Right lung (tissue), 10 donors: ENCODE measurements at places on chromosomes 13 and 19.

GRCh38 chr13:49086722-49087121, 111.0 kb downstream of the FNDC3A start:
- no peak for DNase-seq

DNA sequence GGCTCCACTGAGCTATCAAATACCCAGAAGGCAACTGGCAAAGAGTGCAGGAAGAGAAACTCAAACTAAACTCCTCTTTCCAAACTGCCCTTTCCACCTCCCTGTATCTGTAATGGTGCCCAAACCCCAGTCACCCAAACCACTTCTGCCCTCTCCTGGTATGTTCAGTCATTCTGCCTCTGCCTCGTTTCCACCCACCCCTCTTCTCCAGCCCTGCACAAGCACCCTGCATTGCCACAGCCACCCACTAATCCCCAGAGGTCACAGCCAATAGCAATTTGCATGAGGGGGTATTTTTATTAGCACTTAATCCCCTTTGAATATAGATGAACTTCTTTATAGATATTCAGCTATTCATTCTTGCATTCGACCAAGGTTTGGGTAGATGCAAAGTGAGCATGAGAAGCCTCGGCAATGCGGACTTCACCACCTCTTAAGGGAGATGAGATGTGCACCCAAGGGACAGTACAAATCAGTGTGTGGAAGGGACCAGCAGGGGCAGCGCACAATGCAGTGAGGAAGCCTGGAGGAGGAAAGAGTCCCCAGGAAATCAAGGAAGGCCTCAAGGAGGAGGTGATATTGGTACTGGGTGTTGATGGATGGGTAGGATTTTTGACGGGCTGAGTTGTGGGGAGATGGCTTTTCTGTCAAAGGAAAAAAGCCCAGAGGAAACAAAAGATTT, 12.4 kb downstream of the TMEM272 start:
- DNase-seq = no peak

DNA sequence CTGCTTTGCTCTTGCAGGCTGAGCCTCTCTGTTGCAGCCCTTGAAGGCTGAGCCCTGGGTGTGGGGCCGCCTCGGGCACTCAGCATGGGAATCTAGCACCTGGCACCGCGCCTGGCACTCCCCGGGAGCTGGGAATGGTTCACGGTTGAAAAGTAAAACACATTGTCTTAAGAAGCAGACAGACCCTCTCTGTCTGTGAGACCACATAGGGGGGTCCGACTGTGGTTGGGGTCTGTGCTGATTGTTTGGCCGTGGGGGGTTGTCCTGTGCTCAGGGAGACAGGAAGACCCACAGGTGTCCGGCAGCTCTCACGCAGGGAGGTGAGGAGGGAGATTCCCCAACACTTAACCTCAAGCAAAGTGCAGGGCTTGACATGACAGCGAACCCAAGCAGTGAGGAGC, 64.8 kb downstream of the SOX1 start:
- no peak for DNase-seq

- DNase-seq = no peak
Measured at GRCh38 chr13:43391036-43391435, 367.6 kb downstream of the DNAJC15 start.

GRCh38 chr19:45817010-45817724, 2.1 kb upstream of the RSPH6A start:
- DNase-seq = peak; percentile 89

GRCh38 chr13:52179925-52180324, 20.5 kb upstream of the NEK3 start:
- no peak for DNase-seq

GRCh38 chr19:49506575-49507105, 5.8 kb upstream of the FCGRT start:
- no peak for DNase-seq

DNA sequence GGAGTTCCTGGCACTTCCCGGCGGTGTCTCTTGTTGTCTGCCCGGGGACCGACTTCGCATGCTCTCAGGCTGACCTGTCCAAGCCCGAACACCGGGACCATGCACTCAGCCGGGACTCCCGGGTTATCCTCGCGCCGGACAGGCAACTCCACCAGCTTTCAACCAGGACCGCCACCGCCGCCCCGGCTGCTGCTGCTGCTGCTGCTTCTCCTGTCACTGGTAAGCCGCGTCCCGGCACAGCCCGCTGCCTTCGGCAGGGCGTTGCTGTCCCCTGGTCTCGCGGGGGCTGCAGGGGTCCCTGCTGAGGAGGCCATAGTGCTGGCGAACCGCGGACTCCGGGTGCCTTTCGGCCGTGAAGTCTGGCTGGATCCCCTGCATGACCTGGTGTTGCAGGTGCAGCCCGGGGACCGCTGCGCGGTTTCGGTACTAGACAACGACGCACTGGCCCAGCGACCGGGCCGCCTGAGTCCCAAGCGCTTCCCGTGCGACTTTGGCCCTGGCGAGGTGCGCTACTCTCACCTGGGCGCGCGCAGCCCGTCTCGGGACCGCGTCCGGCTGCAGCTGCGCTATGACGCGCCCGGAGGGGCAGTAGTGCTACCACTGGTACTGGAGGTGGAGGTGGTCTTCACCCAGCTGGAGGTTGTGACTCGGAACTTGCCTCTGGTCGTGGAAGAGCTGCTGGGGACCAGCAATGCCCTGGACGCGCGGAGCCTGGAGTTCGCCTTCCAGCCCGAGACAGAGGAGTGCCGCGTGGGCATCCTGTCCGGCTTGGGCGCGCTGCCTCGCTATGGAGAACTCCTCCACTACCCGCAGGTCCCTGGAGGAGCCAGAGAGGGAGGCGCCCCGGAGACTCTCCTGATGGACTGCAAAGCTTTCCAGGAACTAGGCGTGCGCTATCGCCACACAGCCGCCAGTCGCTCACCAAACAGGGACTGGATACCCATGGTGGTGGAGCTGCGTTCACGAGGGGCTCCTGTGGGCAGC, 661 bp downstream of the FREM2 start:
- no peak for DNase-seq

DNA sequence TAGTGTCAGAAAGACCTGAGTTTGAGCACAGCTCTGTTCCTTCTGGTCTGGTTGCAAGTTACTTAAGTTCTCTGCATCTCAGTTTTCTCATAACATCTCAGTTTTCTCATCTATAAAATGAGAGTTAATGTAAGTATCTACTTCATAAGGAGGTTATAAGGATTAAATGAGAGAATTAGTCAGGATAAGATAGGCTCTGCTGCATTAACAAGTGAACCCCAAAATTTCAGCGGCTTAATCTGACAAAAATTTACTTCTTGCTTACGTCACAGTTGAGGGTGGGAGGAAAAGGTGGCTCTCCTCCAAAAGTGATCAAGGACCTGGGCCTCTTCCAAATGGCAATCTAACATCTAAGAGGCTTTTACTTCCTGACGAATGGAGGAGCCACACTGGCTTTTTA, 31.5 kb upstream of the LRCH1 start:
- DNase-seq = no peak

DNA sequence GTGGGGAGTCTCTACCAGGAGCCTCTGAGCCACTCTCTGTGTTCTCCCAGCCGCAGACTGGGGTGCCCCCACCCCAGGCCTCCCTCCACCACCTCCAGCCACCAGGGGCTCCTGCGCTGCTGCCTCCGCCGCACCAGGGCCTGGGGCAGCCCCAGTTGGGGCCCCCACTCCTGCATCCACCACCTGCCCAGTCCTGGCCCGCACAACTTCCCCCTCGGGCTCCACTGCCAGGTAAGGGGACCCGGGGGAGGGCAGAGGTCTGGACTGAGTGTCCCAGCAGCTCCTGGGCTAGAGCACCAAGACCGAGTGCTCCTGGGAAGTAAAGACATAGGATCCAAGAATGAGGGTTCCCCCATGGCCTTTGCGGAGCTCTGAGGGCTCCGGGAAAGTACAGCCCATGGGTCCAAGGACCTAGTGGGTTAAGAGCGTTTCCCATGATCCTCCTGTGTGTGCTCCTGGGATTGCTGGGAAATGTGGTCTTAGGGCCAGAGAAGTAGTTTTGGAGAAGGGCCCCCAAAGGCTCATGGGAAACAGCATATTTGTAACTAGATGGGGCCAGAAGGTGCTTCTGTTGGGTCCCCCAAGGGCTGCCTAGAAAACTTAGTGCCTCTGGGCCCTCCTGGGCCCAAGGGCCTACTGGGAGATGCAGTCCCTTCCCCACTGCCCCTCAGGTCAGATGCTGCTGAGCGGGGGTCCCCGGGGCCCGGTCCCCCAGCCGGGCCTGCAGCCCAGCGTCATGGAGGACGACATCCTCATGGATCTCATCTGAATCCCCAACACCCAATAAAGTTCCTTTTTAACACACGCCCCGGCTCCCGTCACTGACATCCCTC, 14.6 kb upstream of the PTOV1 start:
- DNase-seq = no peak

GRCh38 chr13:20831933-20832332, 58.2 kb upstream of the EEF1AKMT1 start:
- DNase-seq = no peak

- DNase-seq = peak; percentile 37
Measured at GRCh38 chr13:73399347-73400216, 340.8 kb downstream of the KLF5 start.

DNA sequence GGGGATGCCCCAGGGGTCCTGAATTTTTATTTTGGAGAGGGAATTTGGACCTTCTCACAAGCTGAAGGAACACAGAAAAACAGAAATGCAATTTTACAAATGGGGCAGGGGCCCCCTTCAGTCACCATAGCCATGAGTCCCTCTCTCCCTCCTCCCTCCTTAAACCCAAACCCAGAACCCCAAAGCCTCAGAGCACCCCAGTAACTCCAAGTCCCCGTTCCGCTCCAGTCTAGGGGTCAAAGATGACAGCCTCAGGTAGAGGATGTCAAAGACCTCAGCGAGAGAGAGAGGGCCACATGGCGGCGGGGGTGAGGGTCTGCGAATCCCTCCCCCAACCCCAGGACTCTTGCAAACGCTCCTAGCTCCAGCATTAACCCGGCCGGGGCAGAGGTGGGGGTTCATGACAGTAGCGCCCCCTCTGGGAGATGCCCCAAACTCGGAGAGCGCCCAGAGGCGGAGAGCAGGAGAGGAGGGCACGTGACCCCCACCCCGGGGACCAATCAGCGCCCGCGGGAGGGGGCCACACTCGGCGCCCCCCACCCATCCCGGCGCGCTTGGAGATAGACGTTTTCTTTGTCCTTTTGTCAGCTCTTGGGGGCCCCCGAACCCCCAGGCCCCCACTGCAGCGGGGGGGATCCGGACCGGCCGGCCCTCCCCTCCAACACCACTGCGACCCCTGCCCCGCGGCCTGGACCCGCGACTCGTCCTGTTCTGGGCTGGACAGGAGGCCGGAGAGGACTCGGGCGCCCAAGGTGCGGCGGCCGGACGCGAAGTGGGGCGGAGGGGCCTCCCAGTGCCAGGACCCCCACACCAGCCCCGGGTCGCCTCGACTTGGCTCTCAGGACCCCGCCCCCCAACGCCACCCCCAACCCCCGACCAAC, 20.8 kb upstream of the SEMA6B start:
- DNase-seq = no peak

- DNase-seq = no peak
Measured at GRCh38 chr19:17268754-17269153, 1.5 kb downstream of the BABAM1 start.
